ENCODE measurements at places on chromosomes 11 and 22.

DNA sequence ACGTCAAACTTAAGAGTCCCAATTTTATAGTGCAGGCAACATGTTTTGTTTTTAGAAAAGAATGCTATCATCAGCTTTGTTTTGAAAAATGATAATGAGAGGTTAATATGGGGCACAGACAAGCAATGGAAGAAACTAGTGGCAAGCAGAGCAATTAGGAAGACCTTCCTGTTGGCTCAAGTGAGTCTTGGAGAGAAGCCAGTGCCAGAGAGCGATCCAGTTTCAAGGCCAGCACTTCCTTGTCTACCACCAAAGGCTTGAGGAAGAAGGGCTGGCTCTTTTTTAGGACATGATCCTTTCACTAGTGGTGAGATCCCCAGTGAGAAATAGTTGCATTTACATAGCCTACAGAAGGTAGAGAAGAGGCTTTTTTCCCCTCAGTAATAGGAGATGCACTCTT, 1340.7 kb downstream of the LRRC4C start:
- DNase-seq = no peak

GRCh38 chr11:67302571-67303131, 679 bp upstream of the SSH3 start:
- DNase-seq = no peak

- DNase-seq = no peak
These were observed 53.7 kb downstream of the UBASH3B start for GRCh38 chr11:122709039-122709760.

GRCh38 chr22:44550711-44551491, 52.9 kb upstream of the RTL6 start:
- no peak for DNase-seq

- DNase-seq = no peak
These were observed 3.0 kb upstream of the RANBP1 start for GRCh38 chr22:20112623-20113511.

GRCh38 chr11:6094186-6094585, 13.3 kb upstream of the OR56B4 start:
- DNase-seq = no peak

GRCh38 chr11:57417056-57417455, 9.9 kb downstream of the SLC43A3 start:
- DNase-seq = no peak

DNA sequence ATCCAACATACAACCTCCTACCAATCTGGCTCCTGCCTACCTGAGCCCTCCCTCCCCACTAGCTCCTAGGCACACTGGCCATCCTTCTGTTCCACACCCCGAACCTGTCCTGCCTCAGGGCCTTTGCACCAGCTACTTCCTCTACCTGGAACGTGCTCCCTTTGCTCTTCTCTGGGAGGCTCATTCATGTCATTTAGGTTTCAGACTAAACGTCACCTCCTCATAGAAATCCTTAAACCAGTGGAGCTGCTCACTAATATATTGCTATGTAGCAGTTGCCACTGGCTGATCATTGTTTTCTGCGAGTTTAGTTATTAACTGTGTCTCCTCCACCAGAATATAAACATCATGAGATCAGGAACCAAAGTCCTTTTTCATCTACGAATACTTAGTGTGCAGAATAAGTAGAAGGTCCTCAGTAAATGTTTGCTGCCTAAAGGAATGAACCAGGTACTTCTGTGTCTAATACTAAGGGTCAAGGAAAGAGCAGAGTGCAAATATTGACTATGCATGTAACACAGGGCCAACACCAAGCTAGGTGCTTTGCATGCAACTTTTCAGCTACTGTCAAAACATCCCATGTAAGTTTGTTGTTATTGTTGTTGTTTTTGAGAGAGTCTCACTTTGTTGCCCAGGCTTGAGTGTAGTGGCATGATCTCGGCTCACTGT, 277.6 kb upstream of the SYN3 start:
- no peak for DNase-seq

- DNase-seq = no peak
These were observed 116.7 kb downstream of the MICAL3 start for GRCh38 chr22:17907748-17908051.

GRCh38 chr11:44444770-44445321, 120.6 kb upstream of the CD82 start:
- no peak for DNase-seq

DNA sequence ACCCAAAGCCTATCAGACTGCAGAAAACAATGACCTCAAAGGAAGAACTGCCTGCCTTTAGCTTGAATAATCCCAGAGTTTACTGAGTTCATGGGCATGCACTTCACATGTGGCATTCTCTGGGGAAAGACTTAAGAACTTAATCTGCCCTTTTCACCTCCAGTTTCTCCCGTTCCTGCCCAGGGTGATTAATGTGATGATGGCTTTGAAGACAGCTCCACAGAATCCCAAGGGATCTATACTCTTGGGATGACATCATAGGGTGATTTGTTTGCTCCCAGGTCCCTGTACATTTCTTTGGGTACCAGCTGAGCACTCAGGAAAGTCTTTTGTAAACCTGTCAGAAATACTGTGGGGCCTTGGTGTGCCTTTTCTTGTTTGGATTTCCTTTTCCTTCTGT, 14.0 kb downstream of the FJX1 start:
- no peak for DNase-seq

DNA sequence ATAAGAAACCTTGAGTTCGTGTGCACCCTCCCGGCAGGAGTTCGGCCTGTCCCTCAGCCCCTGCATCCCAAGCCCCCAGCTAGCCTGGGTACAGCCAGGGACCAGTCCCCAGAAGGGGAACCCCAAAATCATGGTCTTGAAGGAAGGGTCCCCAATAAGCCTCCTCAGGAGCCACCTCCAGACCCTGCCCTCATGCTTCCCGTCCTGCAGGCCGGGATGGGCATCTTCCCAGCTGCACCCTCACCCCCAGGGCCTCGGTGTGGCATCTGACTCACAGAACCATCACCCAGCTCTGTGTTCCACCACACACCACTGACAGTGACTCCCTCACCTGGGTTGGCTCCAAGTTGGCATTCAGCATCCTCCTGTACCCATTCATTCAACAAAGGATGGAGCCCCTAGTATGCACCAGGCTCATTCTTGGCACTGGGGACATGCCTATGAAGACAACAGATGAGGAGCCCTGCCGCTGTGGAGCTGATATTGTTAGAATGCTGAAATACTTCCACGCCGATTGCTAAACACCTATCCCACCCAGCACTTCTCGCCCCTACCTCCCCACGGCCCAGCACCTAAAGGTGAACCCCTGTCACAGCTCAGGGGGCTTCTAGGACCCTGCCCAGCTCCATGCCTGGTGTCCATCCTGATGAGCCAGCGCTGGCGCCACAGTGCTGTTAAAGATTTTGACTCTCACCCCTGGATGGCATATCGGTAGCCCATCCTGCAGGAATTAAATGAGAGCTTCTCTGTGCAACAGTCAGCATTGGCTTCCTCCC, 77.8 kb downstream of the BUD13 start:
- no peak for DNase-seq

- no peak for DNase-seq
These were observed 39.8 kb downstream of the GAB4 start for GRCh38 chr22:16968218-16968595.

- no peak for DNase-seq
These were observed 150.1 kb downstream of the TENM4 start for GRCh38 chr11:79290761-79291160.

DNA sequence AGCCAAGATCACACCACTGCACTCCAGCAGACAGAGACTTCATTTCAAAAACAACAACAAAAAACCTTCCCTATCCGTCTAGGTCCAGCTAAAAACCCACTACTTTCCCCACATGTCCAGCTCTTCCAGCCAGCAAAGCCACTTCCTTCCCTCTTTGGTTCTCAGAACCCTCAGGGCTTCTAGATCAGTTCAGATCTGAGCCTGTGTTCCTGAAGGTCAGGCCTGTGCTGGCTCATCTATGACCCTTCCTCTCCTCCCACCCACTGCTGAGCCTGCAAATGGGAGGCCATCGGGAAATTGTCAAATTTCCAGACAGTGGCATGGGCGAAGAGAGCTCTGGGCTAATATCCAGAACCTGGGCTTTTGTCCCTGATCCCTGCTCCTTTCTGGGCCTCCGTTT, 37.8 kb downstream of the SLCO2B1 start:
- DNase-seq = no peak

GRCh38 chr11:108616549-108616948, 23.0 kb upstream of the EXPH5 start:
- DNase-seq = no peak

GRCh38 chr11:2143799-2144543, 4.8 kb upstream of the IGF2 start:
- no peak for DNase-seq

DNA sequence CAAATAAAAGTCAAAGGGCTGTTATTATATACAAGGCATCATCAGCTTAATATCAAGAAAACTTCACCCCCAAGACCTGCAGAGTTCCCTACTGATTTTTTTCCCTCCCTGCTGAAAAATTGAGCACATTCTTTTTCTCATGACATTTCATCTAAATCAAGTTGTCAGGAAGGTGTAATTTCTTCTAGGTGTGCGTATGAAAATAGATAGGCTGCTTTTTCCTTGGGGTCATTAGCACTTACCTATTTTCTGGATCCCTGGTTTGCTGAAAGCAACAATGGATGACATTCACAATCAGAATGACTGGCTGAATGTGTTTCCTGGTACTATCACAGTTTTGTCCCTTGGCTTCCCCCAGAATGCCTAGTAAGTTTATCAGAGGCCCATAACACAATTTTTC, 225.0 kb upstream of the KIRREL3 start:
- no peak for DNase-seq

DNA sequence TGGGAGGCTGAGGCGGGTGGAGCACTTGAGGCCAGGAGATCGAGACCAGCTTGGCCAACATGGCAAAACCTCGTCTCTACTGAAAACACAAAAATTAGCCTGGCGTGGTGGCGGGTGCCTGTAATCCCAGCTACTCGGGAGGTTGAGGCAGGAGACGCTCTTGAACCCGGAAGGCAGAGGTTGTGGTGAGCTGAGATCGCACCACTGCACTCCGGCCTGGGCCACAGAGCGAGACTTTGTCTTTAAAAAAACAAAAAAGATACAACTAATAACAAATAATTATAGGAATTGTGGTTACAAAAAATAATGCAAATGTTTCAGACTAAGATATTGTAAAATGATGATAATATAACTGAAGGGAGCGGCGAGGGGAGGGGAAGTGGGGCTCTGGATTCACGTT, 90.3 kb upstream of the RTL6 start:
- DNase-seq = no peak

GRCh38 chr11:126257764-126258163, 10.9 kb downstream of the SRPRA start:
- DNase-seq = no peak

DNA sequence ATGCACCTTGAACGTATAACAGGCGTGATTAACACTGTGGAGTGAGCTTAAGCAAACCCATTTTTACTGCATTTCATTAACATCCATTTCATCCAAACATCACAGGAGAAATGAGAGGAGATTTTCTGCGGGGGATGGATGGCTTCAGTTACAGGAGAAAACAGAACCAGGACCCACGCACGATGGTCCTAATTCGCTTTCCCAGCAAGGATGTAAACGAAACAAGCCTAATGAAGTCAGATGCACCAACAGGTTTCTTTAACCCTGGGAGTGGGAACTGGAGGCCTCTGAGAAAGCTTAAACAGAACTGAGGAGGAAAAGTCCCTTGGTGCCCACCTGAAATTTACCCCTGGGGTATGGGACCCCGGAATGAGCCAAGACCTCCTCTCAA, 2.7 kb downstream of the CADM1 start:
- DNase-seq = no peak

GRCh38 chr11:126862664-126863243, 137.8 kb downstream of the KIRREL3 start:
- no peak for DNase-seq

- DNase-seq = no peak
These were observed 66.5 kb upstream of the TOP3B start for GRCh38 chr22:22048981-22049531.

- DNase-seq = no peak
These were observed 99.2 kb downstream of the TP53I11 start for GRCh38 chr11:44851496-44851895.

DNA sequence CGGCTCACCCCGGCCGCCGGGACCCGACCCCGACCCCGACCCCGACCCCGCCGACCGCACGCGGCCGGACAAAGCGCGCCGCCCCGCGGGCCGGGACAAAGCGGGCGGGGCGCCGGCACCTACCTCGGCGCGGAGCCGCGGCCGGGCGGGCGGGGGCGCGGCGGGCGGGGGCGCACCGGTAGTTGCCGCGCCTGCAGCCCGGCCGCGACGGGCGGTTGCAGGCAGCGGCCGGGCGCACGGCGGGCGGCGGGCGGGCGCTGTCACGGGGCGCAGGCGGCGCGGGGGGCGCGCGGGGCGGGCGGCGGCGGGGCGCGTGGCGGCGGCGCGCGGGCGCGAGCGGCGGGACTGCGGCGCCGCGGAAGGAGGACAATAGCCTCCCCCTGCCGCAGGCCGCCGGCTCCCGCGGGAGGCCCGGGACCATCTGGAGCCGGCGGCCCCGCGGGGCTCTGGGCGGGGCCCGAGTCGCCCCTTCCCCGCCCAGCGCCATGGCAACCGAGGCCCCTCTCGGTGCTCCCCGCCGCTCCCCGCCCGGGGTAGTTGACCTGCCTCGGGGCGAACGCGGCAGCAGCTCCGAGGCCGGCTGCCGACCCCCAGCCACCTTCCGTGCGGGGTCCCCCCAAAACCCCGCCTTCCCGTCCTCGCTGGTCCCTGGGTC, 851 bp downstream of the SPTBN2 start:
- DNase-seq = no peak

DNA sequence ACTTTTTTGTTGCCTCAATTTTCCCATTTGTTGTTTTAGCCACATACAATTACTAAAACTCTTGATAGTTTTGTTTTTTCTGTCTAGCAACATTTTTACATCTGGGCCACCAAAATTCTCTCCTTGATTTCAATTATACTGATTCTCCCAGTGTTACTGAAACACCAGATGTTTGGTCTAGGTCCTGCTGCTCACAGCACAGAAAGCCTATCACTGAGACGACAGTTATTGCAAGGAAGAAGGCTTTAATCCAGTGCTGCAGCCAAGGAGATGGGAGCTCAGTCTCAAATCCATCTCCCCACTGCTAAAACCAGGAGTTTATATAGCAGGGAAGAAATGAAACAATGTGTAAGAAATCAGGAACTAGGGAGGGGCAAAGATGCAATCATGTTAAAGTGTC, 837.7 kb upstream of the CNTN5 start:
- DNase-seq = no peak

DNA sequence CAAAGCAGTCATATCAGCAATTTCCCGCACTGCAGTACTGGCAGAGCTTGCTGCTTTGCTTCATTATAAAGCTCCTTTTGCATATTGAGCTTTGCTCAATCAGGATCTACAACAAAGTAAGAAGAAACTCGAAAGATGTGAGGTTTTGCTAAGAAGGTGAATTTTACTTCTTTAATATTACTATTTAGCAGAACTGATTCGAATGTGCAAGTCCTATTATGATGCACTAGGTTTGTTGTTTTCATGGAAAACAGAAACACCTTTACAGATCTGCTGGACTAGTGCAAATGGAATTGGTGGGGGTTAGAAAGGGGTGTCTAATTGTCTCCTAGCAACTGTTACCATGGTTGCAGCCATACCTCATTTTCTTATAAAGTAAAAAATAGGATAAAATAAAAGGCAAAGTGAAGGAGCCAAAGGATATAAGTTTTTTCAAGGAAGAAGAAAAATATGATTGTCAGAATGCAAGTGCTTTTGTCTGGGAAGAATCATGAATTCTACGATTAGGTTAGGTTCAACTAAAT, 153.2 kb downstream of the MSANTD4 start:
- no peak for DNase-seq

Measured in stimulated activated CD4-positive, alpha-beta T cell treated with anti-CD3 and anti-CD28 coated beads, TNF-alpha, amount 100 ng/mL, for 4 hours (primary cell).